A549 (cell line): ENCODE measurements at places on chromosomes 6 and 20. TPM values are rescaled to one million over a fixed set of nuclear protein-coding genes. Genes with fewer than 3 reads are reported as not detected.

AGER gene
- polyA plus RNA-seq = 1.4 to 2.4 TPM (median 2.1 TPM) in 3 replicates

PLCB4 gene
- 17.1 to 21.4 TPM (median 21.2 TPM) in 3 replicates for polyA plus RNA-seq

OR5V1 gene
- not detected in 3 replicates for polyA plus RNA-seq

BPIFB1 gene
- polyA plus RNA-seq = not detected in 3 replicates

DYNLT2 gene
- polyA plus RNA-seq = 1.1 to 1.4 TPM (median 1.1 TPM) in 3 replicates

TSBP1 gene
- polyA plus RNA-seq = not detected in 3 replicates

PNPLA1 gene
- polyA plus RNA-seq = 0.04 TPM in 1 of 3 replicates, not detected in the others

TAGAP gene
- not detected in 3 replicates for polyA plus RNA-seq

DNA sequence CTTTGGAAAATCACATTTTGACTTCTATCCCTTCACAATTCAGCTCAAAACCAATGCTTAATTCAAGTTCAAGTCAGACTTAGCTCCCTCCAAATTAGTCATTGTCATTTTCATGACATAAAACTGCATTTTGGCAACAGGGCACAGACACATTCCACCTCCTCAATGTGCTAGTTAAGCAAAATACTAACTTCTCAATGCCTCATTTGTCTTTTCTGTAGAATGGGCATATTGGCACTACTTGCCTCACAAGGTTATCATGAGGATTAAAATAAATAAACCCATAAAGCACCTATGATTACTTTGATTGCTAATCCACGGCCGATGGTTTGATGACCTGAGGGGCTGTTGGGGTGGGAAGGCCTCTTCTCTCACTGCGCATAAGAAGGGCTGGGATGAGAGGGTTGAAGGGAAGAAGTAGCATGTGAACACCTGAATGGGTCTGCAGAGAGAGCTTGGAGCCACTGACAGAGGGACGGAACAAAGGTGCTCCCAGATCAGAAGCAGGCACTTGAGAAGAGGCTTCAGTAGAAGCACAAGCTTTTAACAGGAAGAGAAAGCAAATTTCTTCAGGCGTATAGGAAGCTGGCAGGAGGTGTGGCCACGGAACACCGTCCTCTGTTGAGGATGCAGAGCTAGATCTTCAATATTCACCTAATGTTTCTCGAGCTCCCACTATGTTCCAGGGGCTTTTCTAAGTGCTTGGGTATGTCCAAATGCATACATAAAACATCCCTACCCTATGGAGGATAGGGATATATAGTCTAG lies 11.7 kb upstream of the TBC1D7 start:
- DNase-seq = no peak

DNA sequence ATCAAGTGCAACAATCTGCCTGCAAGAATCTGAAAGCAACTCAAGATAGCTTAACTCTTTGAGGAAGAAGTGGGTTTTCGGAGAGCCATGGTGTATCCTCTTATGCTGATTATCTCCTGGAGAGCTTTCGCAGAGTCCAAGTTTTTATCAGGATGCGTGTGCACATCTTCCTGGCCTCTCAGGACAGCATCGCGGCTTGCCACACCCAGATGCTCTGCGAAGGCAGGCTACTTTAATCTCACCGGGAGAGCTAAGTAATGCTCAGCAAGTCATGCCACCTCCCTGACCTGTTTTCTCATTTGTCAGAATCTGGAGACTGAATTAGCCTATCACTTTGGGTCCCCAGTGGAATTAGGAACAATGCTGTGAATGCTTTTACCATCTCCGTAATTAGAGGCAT lies 52.9 kb downstream of the TTI1 start:
- no peak for DNase-seq

DNA sequence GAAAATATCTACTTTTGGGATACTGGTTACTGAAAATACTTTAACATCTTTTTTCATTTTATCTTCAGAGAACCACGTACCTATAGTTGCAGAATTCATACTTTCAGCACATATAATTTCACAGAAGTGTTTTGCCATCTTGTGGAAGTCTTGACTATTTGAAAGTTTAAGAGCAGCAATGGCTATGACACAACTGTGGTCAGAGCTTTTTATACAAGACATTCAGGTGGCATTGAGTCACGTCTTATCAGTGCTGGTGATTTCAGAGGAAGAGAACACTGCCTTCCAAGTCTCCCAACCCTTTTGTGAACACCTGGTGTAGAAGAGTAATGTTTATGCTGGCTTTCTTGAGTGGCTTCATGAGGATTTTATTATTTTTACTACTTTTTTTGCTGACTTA lies 171.6 kb downstream of the ARID1B start:
- peak; percentile 16 for DNase-seq

DNA sequence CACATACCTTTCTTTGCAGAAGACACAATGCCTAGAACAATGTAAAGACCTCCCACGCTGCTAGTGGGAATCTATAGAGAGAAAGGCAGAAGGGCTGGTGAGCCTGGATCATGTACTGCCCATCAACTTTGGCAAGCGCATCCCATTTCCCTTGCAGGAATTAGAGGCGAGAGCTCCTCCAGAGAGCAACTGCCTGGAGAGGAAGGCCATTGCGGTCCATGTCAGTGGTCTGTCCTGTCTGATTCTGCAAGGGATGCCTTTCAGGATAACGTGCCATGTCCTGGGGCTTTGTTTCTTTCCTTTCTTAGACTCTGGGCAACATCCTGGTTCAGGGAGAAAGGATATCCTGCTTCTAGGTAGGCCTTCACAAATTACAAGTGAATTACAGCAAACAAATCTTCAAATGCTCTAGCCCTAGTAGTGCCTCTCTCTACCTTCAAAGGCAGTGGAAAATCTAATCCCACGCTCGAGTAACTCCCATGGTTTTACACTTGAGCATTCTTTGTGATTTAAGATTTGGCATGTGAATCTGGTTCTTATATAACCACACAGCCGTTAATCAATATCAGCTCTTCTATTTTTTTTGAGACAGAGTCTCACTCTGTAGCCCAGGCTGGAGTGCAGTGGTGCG lies 38.5 kb downstream of the GCNT2 start:
- DNase-seq = no peak

GRCh38 chr20:62580052-62580451 lies 62.3 kb upstream of the SLCO4A1 start:
- peak; percentile 36 for DNase-seq

DNA sequence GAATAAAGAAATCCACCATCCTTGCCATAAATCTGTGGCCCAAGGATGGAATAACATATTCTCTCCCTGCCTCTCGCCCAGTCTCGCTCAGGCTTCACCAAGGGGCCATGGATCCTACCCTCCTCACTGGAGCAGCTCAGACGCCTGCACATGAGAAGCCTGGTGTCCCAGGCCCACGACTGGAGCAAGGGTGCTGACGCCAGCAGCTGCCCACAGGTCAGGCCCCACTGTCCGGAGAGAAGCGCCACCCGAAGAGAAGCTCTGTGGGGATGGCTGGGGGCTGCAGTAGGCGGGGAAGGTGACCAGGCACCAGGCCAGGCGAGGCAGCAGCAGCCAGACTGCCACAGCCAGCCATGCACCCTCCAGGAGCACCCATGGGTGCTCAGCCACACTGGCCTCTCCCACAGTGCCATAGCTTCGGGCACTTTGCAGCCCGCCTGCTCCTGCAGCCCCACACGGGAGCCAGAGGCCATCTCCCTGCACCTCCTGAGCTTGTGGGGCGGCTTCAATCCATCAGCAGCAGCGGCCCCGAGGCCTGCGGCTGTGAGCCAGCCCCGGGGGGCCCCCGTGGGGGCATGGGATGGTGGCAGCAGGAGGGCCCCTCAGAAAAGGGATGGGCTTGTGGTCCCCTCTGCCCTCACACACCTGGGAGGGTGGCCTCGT lies 286.2 kb upstream of the SGK1 start:
- no peak for DNase-seq

- peak; percentile 11 for DNase-seq
Measured at GRCh38 chr6:70289299-70289698, 13.6 kb downstream of the COL9A1 start.

GRCh38 chr20:47863315-47863965 lies 78.2 kb upstream of the SULF2 start:
- DNase-seq = no peak

- no peak for DNase-seq
Measured at GRCh38 chr6:134732763-134733162, 217.1 kb downstream of the ALDH8A1 start.

- no peak for DNase-seq
Measured at GRCh38 chr6:106385530-106385929, 25.0 kb downstream of the CRYBG1 start.

DNA sequence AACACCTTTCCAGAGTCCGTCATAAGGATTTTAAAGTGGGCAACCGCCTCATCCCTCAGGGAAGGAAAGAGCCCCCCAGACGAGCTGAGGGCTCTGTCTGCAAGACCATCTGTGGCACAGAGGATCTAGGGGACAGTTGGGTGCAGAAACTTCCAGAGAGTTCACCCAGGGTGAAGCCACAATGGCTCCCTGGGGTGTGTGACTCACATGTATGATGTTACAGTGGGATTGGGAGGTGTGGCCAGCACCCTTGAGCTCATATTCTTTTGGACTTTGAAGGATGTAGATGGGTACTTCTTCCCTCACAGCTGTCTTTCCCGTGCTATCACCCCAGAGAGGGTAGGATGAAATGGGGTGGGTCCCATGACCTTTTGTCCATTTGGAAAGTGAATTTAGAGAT lies 95.5 kb downstream of the NCR2 start:
- peak; percentile 22 for DNase-seq

GRCh38 chr6:34207695-34208443 lies 28.8 kb upstream of the HMGA1 start:
- DNase-seq = no peak

GRCh38 chr20:46811224-46812084 lies 83.2 kb upstream of the EYA2 start:
- no peak for DNase-seq

GRCh38 chr6:167551628-167552257 lies 226.9 kb downstream of the TTLL2 start:
- no peak for DNase-seq

DNA sequence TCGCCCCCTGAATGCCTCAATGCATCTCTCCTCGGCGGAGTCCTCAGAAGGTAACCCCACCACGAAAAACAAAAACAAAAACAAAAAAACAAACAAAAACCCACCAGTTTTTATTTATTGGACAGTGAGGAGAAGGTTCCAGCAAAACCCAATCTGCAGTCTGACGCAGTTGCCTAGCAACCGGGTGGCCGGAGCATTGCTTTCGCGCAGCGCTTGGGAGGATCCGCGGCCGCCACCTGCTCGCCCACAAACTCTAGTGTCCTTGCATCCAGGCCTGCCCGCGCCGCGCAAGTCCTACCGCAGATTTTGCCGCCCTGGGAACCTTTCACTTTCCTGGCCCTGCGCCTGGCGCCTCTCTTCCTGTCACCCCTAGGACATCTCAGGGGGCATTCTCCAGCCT lies 17.6 kb downstream of the TFAP2B start:
- no peak for DNase-seq

DNA sequence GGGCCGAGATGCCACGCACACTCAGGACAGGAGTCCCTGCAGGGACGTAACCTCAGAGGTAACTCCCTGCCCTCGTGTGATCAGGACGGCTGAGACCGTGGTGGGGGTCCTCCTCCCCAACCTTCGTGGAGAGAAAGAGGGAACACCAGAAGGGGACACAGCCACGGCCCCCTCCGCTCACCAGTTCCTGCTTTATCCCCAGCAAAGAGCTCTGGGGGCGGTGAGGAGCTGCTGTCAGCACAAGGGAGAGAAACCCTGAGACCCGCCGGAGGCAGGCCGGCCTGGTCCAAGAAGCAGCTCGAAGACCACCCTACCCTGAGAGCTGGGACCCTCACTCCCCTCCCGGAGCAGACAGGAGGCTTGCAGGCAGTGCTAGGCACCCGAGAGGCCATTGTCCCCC lies 44.4 kb downstream of the SLC2A4RG start:
- no peak for DNase-seq

GRCh38 chr20:46062151-46062550 lies 27.6 kb downstream of the NCOA5 start:
- no peak for DNase-seq

DNA sequence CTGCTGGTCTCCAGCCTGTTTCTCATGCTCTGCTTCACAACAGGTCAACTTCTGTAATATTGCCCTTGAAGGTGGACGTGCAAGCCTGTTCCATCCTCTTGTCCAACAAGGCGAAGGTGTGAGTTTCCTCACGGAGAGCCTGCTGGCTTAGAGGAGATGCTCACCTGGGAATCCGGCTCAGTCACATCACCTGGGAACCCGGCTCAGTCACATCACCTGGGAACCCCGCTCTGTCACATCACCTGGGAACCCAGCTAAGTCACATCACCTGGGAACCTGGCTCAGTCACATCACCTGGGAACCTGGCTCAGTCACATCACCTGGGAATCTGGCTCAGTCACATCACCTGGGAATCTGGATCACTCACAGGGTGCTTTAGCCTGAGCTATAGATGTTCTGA lies 230.1 kb downstream of the ERMARD start:
- no peak for DNase-seq

DNA sequence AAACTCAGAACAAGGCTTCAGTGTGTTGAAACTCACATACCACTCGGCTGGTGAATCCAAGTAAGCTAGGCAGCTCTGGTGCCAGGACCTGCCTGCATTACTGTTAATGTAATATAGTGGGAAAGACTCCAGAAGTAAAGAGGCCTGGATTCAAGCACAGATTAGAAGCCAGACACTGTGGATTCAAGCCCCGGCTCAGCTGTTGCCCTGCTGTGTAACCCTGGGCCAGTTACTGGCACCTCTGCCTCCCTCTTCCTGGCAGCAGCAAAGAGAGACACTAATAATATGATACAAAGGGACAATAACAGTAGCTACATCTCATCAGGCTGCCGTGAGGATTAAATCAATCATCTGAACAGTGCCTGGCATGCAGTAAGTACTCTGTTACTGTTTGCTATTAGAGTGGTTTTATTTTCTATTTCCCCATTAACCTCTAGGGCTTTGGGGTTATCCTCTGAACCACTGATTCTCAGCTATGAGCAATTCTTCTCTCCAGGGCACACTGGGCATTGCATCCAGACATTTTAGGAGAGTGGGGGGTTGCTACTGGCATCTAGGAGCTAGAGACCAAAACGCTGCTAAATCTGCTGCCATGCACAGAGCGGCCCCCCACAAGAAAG lies 92.9 kb downstream of the ZMYND8 start:
- DNase-seq = no peak

GRCh38 chr20:47960277-47960676 lies 175.0 kb upstream of the SULF2 start:
- DNase-seq = no peak

DNA sequence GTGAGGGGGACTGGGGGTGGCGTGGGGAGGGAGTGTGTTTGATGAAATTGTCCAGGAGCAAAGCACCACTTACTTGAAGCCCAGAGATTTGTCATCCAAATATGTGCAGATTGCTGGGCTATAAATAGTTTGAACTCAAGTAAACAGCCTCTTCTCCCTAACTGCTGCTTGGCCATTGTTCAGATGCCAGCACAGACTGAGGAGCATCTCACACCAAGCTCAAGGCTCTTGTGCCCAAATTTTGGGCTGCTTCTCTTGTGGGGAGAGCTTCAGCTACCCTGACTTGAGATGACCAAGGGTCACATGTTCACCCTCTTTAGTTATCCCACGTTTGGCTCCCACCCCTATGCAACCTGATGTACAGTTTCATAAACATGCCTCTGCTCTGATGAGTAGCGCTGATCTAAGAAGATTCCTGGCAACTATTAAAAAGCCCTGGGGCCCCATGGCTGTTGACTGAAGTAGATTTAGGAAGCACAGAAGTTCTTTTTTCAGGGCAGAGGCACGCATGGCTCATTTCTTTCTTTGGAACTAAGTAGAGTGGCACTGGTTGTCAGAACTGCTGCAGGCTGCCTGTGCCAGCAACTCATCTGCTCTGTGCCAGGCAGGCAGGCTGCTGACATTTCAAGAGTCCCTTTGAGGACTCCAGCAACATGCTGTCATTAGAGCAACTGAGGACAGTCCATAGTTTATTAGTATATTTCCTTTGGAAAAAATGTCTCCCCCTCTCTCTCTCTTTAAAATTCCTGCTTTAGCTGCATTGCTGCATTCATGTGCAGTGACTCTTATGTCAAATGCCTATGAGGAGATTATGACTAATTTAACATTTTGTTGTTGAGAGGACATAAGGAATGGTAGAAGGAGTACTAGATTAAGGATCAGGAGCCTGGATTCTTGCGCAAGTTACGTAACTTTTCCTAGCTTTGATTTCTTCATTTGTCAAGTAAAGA lies 9.6 kb upstream of the PKIG start:
- DNase-seq = peak; percentile 43
